ENCODE measurements at places on chromosomes 3 and 15. TPM values are rescaled to one million over a fixed set of nuclear protein-coding genes. Genes with fewer than 3 reads are reported as not detected.

- no peak for DNase-seq
Observed at GRCh38 chr3:59262076-59262498, 212.3 kb upstream of the CFAP20DC start.

The GPR149 gene
- not detected for total RNA-seq

The GABRG3 gene
- total RNA-seq, result 0.24 TPM

The PLXNB1 gene
- total RNA-seq, result 543 TPM

DNA sequence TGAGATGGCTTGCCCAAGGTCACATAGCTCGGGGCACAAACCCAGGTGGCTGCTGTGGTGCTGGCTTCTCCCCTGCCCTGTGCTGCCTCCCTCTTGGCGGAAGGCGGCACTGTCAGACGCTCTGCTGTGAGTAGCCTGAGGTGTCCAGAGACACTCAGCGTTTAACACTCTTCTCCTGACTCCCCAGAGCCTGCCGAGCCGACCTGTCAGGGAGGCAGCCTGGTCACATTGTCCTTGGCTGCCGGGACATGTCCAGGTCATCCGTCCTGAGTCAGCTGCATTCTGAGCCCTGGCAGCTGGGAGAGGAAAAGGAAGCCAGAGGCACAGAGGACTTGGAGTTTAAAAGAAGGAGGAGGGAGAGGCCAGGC is 4.7 kb downstream of the LMAN1L start:
- no peak for DNase-seq

Data from progenitor cell of endocrine pancreas (in vitro differentiated cells).